Pancreas (tissue), 10 donors: ENCODE measurements at places on chromosomes 7 and 10. TPM values are rescaled to one million over a fixed set of nuclear protein-coding genes. Genes with fewer than 3 reads are reported as not detected.
A peak's percentile ranks its signal among the peaks of the same experiment; 100 is the strongest.

- no peak for DNase-seq
Observed at GRCh38 chr10:69911613-69912528, 110.2 kb downstream of the COL13A1 start.

GRCh38 chr7:106313456-106313901 lies 28.7 kb upstream of the NAMPT start:
- DNase-seq: no peak

DNA sequence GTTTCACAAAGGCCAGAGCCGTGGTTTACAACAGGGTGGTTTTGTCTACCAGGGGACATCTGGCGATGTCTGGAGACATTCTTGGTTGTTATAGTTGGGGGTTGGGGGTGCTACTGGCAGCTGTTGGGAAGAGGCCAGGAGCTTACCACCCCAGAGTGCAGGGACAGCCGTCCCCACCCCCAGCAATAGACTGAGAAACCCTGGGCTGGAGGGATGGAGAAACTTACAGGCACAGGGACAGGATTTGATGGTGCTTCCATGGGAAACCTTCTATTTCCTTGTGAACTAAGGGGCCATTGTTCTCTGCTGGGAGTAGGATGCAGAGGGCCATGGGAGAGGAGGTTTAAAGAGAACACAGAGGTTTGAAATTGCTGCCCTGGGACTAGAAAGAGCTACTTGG lies 10.9 kb downstream of the ADCK2 start:
- DNase-seq: no peak

GRCh38 chr10:108392286-108392685 lies 1227.8 kb upstream of the SORCS1 start:
- no peak for DNase-seq

DNA sequence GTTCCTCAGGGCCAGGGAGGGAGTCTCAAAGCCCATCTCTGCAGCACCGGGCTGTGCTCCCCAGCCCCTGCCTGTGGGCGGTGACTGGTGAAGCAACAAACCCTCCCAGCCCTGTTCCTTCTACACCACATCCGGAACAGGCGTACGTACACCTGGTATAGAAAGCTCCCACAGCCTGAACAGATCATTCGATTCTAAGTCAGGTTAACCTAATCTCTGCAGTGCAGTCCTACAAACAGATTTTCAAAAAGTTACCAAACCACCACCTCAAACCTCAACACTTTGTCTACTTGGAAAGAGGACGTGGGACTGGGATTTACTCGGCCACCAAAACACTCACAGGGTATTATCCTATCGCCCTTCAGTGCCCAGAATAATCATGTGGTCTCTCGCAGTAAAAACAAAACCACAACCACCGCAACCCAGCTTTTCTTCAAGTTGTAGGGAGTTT lies 238.4 kb downstream of the DIP2C start:
- DNase-seq: no peak

DNA sequence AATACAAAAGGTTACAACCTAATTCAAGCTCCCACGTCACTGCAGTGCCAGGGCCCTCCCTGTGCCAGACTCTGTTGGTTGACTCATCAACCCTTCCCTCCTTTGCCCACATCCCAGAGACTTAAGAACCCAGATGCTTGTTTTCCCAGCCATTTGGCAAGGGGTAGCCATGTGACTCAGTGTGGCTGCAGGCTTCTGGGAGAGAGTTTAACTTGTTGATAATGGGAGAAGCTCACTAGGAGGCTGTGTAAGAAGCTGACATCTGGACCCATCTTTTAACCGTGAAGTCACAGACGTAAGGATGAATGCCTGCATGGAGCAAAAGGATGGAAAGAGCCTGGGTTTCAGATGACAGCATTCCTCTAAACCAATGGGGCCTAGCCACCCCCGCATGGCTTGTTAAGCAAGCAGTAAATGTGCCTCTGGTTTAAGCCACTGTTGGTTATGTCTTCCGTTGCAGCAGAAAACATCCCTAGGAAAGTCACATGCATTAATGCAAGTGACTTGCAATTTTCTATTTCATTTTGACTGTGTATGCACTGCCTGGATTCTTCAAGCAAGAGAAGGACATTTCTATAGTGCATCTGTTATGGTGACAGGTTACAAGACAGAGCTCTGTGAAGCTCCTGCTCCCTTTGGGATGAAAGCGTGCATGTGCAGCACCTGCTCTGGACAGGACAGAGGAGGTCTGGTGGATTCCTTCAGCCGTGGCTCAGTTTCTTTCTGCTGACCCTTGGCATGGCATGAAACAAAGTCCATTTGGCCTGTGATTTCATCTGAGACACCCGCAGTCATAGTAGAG lies 57.5 kb upstream of the CREB5 start:
- peak; percentile 92 for DNase-seq

DNA sequence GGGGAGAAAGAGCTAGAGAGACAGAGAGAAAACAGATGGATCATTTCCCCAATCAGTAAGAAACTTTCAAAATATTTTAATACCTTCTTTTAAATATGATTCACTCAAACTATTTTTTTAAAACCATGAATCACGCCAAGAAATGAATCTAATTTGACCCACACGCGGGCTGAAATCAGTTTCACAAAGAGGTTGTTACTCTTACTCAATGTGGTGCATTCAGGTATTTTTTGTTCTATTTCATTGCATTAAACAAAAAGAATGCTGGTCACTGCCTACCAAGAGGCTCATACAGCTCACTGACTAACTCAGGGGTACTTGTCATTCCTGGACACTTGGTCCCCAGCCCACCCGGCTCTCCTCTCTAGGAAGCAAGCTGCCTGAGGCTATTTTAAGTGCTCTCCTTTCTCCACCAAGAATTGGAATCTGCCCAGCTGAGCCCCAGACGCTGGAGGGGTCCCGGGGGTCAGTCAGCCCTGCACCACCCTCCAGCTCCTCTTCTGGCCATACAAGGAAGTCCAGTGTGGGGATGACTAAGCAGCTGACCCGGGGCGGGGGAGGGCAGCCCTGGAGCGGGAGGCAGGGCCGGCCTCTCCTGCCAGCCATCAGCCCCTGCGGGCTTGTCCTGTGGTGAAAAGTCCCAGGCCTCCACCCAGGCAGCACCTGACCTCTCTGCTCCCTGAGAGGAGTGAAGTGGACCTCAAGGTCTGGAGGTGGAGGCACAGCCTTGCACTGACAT lies 21.7 kb upstream of the PFKP start:
- peak; percentile 24 for DNase-seq

DNA sequence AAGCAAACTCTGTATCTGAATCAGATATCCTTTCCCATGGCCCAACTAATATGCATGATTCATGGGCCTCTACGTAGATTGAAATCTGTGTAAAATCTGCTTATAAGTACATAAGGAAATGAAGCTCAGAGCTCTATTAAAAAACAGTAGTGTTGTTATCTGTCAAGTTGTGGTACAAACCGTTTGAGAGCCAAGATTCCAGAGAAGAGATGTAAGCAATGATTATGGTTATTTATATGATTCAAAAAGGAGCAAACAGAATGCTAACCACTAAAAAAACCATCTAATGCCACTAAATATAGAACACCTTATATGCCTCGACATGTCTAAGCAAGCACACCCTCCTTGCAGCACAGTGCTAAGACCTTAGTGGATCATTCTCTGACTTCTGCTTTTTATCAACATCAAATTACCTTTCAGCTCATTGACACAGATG lies 26.6 kb downstream of the RPP38 start:
- no peak for DNase-seq

The ARL4A gene
- total RNA-seq: 3.8 TPM

GRCh38 chr7:26398756-26399509 lies 107.3 kb downstream of the SNX10 start:
- peak; percentile 51 for DNase-seq

GRCh38 chr10:77186936-77187335 lies 450.7 kb downstream of the KCNMA1 start:
- DNase-seq: no peak

The FANK1 gene
- 4.2 TPM for total RNA-seq
